ENCODE measurements at places on chromosomes 6 and 20.

DNA sequence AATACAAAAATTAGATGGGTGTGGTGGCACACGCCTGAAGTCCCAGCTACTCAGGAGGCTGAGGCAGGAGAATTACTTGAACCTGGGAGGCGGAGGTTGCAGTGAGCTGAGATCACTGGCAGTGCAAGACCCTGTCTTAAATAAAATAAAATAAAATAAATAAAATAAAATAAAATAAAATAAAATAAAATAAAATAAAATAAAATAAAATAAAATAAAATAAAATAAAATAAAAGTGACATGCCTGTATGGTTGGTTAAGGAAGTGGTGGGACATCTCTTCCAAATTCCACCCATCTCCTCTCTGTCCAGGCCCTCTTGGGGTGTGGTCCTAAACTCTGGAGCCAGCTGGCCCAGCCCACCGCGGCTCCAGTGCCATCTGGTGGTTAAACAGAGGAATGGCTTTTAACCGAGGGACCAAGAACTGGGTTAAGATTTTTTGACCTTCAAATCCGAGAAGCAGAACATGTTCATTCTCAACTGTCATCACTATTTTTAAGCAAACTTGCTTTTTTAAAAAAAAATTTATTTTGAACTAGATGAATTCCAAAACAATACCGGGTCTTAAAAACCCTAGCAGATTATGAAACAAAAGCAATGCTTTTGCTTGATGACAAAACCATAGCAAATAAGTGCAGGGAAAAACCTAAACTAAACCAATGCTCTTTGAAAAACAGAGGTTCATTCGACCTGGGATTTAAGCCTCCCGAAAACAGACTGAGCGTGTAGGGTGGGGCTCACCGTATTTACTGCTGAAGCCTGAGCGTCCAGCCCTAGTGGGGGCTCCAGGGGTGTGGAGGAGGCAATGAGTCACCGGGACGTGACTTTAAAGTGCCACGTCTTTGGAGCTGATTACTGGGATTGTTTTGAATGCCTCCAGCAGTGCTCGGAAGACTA, 68.8 kb downstream of the CDC5L start:
- peak; percentile 60 for DNase-seq

DNA sequence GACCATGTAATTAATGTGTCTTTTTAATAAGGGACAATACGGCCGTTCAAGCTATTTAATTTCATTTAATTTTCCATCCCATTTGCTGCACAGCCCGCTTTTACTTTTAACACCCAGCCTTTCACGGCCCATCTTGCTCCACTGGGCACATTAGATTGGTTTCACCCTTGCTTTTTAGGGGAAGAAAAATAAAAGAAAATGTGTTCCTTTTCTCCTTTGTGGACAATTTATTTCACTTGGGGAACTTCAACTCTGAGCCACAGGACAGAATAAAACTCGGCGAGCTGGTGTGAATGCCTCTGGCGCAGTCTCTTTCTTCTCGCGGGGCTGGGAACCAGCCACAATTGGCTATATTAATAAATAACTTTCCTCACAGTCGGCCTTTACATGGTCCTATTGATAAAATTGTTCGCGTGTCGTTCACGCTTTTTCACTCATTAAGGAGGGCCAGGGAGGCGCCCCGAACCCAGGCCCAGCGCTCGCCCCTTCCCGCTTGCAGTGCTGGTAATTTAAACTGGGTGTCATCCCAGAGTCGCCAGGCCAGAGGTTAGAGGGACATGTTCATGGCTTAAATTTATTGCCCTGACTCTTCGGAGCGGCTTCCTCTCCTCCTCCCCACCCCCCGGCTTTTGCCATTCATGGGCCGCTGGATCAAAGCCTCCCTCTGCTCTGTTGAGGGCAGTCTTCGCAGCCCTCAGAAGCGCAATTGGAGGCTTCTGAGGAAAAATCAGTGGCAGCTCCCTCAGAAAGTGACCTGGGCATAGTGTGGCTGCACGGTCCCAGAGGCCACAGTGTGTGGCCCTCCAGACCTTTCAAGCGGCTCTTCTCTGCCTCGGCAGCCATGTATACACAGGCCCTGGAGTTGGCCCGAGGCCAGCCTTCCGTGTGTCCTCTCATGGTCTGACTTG, 2.2 kb upstream of the PRDM13 start:
- DNase-seq = no peak

DNA sequence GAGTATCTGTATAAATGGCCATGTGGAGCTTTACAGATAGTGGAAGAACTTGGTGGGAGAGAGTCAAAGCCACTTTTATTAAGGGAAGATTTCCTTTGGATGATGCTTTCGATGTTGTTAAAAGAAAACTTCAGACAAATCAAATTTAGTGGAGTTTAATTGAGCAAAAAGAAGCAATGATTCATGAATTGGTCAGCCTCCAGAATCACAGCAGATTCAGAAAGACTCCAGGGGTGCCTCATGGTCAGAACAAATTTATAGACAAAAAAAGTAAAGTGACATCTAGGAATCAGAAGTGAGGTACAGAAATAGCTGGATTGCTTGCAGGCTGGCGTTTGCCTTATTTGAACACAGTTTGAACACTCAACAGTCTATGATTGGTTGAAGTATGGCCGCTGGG, 5.3 kb upstream of the CGA start:
- no peak for DNase-seq

DNA sequence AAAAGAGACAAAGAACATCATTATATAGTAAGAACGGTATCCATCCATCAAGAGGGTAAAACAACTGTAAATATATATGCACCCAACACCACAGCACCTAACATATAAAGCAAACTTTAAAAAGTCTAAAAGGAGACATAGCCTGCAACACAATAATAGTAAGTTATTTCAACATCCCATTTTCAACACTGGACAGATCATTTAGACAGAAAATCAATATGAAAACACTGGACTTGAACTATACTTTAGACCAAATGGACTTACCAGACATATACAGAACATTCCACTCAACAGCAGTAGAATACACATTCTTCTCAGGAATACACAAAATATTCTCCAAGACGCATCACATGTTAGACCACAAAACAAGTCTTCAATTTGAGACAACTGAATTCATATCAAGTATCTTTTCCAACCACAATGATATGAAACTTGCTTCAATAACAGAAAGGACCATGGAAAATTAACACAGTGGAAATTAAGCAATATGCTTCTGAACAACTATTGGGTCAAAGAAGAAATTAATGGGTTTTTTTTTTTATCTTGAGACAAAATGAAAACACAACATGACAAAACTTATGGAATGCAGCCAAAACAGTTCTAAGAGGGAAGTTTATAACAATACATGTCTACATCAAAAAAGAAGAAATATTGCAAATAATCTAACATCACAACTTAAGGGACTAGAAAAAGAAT, 23.9 kb upstream of the ASF1A start:
- DNase-seq = no peak

DNA sequence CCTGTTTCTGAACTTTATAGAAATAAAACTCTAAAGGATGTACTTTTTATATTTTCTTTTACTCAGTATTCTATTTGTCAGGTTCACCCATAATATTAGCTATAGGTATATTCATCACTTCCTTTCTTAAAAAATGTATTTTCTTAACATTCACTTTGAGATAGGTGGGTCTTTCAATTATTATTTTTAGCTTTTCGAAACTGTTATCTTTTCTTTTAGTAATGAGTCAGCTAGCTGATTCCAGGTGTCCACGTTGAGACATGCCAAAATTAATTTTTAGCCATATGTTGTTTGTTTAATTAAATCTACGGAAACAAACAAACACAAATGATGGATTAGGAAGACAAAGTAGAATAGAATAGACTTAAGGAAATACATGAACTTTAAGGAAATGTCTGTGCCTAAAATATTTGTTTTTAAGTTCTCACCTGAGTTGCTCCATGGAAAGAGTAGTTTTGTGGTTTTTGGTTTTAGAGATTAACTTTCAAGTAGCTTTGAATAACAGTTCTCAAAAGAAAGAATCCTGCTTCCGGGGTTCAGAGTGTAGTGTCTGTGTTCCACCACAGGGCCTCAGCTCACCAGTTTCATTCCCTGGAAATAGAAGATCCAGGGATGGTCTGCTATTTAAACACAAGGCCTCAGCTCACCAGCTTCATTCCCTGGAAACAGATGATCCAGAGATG, 435.0 kb downstream of the HAO1 start:
- no peak for DNase-seq

GRCh38 chr6:169859978-169860703, 108.7 kb downstream of the ERMARD start:
- no peak for DNase-seq

DNA sequence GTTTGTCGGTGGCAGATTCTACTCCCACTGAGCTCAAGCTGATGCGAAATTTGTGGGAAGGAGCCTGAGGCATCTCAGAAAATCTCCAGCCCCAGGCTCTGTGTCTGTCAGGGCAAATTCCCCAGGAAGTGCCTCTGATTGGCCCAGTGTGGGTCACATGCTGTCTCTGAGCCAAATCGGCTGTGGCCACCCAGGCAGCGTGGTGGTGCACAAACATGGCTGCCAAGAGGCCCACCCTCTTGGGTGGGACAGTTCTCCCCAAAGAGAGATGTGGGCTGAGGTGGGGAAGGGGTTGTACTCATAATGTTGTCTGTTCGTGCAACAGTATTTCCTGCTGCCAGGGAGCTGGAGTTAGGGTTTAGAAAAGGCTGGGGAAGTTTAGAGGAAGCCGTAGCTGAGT, 130.6 kb downstream of the BMP7 start:
- peak; percentile 10 for DNase-seq

DNA sequence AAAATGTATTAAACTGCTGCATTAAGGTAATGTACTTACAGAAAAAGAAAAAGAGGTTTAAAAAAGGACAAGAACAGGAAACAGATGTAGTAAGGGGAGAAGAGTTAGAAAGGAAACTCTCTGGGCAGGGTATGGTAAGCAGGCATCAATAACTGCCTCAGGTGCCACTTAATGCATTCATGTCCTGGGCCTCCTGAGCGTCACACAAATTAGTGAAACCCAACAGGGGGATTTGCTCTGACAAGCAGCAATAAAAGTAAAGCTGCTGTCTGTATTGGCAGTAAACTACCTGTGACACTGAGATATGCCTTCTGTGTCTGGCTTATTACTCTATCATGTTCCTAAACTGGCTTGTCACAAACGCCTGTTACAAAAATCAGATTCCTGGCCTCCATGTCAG, 1.5 kb upstream of the EFHC1 start:
- no peak for DNase-seq

DNA sequence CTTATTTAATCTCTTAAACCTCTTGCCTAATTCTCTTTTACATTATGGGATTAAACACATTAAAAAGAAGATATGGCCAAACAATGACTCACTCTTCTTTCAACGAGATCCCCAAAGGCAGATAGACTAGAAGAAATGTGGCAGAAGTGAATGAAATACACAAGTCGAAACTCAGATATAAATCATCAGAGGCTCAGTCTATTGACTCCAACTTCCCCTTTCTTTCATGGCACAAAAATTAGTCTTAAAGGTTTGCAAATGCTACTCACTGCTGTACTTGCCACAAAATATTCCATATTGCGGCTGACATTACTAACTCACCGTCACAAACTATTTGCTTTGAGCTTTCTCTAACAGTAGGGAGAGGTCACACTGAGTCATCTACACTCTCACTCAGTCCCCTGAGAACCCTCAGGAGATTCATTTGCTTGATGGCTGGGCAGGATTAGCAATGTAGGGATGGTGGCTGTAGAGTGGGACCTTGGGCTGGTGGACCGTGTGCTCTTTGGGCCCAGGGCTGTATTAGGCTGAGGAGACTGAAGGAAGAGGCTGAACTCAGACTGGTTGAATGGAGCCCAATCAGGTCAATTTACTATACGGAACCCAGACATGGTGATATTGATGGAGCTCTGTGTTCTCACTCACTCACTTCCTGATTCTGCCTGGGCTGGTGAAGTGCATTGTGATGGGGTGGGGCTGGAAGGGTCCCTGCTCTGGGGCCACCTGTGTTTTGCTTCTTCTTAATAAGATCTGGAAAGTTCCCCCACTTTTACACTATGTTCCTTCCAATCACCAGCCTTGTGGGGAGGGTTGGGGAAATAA, 42.8 kb upstream of the UBR2 start:
- peak; percentile 64 for DNase-seq

- DNase-seq = no peak
Observed at GRCh38 chr20:49028684-49029083, 17.4 kb upstream of the CSE1L start.

DNA sequence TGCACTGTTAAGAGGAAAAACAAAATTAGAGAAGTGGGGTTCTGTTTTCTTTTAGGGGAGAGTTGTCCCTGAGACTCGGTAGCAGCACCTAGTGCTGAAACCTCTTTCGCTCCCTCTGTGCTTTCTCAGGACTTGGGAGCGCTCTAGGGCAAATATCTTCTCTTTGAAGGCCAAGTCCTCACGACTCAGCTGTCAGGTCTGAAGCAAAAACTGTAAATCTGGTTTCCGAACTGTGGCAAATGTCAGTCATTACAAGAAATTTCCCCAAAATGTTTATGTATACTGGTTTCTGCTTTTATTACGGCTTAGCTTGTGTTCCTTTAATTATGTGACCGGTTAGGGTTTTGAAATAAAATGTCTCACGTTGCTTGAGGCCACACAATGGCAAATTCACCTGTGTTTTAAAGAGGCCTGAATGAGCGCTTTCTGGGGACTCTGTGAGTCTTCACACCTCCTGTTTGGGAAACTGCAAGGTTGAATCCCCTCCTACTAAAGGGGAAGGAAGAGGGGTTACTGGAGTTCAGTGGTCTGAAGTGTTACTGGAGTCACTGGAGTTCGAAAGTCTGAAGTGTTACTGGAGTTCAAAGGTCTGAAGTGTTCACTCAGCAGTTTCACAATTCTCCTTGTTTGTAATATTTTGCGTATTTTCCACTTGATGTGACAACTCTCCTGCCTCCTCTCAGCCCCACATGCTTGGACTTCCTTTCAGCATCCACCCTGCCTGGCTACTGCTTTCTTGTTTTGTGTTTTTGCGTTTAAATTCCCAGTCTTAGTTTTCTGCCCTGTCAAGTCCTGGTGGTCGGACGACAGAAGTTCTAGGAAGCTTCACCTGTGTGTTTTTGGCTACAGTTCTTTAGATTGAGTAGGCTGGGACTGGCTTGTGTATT, 1.6 kb downstream of the SMPDL3A start:
- DNase-seq = no peak

- DNase-seq = peak; percentile 24
Observed at GRCh38 chr6:170290296-170291128, at the start of gene DLL1. DLL1 (minus strand) TSS chr6:170291078; CDS start chr6:170290139, 939 bp downstream.

GRCh38 chr20:35200267-35200666, 26.2 kb upstream of the MMP24 start:
- peak; percentile 32 for DNase-seq
